ENCODE measurements at places on chromosomes 5 and 9.

DNA sequence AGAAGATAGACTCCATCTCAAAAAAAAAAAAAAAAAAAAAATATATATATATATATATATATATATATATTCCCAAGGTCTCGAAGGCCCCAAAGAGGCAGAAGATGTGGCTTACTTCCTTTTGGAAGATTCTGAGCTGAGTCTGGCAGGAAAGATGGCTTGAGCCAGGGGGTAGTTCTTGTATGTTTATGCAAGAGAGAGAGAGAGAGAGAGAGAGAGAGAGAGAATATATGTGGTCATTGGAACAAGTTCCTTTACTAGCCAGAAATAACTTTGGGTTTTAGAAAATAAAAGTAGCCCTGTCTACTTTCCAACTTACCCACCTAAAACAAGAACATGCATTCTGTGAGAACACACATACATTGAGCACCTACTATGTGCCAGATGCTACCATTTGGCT, 17.6 kb downstream of the NCS1 start:
- no peak for DNase-seq

- no peak for DNase-seq
Measured at GRCh38 chr5:39519566-39520231, 94.9 kb upstream of the DAB2 start.

- no peak for DNase-seq
Measured at GRCh38 chr9:133614678-133615077, 5.5 kb upstream of the FAM163B start.

- no peak for DNase-seq
Measured at GRCh38 chr9:77751341-77752091, 103.4 kb upstream of the GNA14 start.

GRCh38 chr5:95069948-95070347, 214.9 kb downstream of the MCTP1 start:
- DNase-seq = no peak

- DNase-seq = no peak
Measured at GRCh38 chr9:91488341-91488740, 64.7 kb upstream of the NFIL3 start.

DNA sequence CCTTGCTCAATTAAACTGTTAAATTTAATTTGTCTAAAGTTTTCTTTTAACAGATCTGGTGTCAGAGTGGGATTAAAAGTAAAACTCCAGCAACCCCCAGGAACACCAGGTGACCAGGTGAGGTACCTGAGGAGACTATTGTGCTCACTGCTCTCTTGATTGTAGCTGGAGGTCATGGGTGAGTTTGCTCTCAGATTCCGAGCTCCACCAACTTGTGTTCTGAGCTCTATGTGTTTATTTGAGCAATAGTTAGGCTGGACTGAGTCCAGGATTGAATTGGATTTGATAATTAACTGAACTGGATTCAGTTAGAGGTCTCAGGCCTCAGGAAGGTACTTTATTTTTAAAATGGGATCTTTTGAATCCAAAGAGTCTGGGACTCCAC, 17.9 kb upstream of the SCGB3A2 start:
- DNase-seq = no peak

DNA sequence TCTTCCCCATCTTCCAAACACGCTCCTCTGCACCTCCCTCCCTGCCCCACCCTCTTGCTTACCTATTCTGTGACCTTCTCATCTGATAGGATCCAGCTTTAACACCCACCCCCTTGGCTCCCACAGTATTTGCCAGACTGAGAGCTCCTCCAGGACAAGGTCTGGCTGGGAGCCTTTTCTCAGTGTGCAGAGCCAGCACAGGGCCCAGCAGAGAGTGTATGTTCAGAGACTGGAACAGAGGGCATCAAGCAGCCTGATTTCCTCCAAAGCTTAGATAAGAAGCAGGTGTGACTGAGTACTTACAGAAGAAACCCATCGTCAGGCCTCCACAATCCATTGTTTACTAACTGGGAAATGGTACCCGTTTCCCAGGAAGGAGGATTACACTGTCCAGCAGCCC, 26.6 kb downstream of the LHX6 start:
- DNase-seq = no peak
